Activated CD8-positive, alpha-beta memory T cell treated with anti-CD3 and anti-CD28 coated beads for 4 hours (primary cell): ENCODE measurements at places on chromosomes 16 and 17.

GRCh38 chr17:76051561-76051960 is 20.8 kb downstream of the SRP68 start:
- DNase-seq: no peak

- DNase-seq: no peak
Observed at GRCh38 chr16:1193143-1193824, 31.8 kb downstream of the TPSG1 start.

- no peak for DNase-seq
Observed at GRCh38 chr17:16886655-16887322, 85.1 kb downstream of the TNFRSF13B start.

DNA sequence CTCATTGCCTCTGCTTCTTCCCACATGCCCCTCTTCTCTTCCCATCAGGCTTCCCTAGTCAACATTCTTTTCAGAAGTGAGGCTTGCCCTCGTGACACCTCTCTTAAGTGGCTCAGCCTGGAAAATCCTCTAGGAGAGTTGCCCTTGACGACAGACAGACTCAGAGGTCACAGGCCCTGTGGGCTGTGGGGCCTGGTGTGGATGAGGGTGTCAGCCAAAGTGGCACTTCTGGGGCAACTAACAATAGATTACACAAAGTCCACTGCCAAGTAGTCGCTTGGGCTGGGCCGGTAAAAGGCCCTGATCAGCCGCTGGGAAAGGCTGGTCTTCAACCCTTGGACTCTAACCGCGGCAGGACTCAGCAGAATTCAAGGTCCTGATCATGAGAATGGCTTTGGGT is 33.7 kb upstream of the METTL16 start:
- DNase-seq: no peak

DNA sequence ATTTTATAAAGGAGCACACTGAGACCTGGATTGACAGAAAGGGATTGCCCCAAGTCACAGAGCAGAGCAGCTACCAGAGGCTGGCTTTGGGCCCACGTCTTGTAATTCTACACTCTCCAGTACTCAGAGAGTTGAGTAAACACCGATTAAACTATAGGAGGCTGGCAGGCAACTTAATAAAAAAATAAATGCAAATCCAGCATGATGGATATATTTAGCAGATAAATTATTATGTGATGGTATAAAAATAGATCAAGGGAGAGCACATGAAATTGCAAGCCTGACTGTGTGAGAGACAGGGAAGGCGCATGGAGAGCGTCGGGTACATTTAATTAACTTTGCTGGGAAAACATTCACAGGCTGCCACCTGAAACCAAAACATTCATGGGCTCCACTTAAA is 87.7 kb upstream of the CCL2 start:
- no peak for DNase-seq

GRCh38 chr17:66272811-66273585 is 29.4 kb upstream of the PRKCA start:
- no peak for DNase-seq

- DNase-seq: no peak
Observed at GRCh38 chr16:81458827-81459598, 14.4 kb downstream of the CMIP start.

DNA sequence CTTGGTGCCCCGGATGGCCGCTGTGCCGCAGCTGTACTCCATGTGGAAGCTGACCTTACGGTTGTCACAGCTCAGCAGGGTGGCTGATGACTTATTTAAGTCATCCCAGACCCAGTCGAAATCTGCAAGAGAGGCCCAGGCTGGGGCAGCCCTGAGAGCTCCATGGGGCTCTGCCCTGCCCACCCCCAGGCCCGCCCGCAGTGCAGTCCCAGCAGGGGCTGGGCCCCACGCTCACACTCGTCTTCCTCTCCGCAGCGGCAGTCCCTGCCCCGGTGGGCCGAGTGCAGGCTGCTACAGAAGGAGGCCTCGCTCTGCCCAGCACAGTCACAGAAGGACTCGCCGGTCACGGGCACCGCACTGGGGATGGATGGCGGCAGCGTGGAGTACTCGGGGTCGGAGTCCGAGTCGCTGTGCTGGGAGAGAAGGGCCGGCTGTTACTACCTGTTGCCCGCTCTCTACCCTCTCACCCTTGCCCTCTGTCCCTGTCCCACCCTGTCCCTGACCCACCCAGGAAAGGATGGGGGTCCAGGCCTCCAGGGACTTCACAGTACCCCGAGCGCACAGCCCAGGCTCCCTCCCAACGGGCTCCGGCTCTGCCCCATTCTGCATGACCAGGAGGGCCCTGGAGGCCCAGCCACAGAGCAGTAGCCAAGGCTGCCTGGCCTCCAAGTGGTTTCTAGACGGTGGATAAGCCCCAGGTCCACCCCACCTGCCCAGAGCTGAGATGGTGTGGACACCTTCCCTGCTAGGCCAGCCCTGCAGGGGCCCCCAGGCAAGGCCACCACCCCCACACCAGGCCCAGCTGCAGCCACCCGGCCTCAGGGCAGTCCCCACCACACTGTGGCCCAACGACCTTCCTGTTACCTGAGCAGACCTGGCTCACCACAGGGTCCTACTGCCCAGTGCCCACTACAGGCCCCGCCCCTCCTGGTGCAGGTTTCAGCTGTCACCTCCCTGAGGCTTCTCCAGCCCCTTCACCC is 3.9 kb downstream of the SPSB3 start:
- DNase-seq: no peak

DNA sequence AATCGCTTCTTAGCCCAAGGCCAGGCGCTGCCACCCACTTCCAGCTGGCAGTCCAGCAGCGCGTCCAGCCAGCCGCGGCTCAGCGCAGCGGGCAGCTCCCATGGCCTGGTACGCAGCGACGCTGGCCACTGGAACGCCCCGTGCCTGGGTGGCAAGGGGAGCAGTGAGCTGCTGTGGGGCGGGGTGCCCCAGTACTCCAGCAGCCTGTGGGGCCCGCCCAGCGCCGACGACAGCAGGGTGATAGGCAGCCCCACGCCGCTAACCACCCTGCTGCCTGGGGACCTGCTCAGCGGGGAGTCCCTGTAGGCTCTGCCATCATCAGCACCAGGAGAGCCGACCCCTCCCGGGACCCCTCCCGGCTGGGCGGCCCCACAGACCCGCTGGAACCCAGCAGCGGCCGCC is 24.0 kb downstream of the TMC6 start:
- no peak for DNase-seq

GRCh38 chr16:63744077-63744874 is 1377.6 kb downstream of the CDH11 start:
- DNase-seq: no peak

GRCh38 chr17:61568219-61569072 is 22.6 kb downstream of the NACA2 start:
- no peak for DNase-seq

GRCh38 chr16:14399378-14400284 is 230.4 kb downstream of the PARN start:
- no peak for DNase-seq

GRCh38 chr17:79356839-79357447 is 253.9 kb downstream of the RBFOX3 start:
- DNase-seq: no peak

- DNase-seq: no peak
Observed at GRCh38 chr17:77733576-77734296, 224.8 kb upstream of the TNRC6C start.

DNA sequence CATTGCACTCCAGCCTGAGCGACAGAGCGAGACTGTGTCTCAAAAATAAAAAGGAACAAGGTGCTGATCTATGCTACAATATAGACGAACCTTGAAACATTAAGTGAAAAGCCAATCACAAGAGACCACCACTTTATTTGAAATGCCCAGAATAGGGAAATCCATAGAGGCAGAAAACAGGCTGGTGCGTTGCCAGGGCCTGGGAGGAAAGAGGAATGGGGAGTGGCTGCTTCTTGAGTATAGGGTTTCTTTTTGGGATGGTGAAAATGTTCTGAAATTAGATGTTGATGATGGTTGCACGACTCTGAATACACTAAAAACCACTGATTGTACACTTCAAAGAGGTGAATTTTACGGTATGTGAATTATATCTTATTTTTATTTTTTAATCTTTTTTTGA is 20.3 kb upstream of the GLIS2 start:
- no peak for DNase-seq

DNA sequence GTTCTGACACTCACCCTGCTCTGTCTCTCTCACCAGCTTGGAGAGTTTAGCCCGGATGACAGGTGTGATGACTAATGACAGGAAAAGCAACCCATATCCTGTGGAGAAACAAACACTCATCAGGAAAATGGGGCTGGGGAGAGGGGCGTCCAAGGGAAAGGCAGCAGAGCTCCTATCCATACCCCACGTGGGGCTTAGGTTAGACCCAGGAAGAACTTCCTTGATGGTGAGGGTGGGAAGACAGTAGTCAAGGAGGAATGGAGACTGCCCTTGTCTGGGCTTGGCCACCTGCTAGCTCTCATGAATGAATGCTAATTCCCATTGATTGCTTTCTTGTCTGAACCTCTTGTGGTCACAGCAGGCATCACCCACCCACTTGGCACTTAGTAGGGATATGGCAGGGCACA is 3.8 kb downstream of the SLC46A1 start:
- DNase-seq: no peak

DNA sequence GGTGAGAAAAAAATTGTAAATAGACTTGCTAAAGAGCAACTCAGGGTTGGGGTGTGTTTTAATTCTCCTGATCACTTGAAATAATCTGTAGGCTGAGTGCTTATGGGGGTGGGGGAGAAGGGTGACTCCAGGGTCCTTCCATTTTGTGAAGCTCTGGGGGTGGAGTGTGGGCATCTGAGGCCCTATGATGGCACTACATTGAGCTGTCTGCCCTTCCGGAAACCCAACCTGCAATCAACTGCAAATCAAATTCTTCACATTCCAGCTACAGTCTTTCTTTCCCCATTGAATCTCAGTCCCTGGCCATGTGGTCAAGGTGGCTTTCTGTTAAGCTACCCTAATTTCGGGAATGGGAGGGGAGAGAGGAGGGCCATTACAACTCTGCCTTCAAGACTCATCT is 6.0 kb upstream of the CDC6 start:
- DNase-seq: no peak

- DNase-seq: peak; percentile 77
Observed at GRCh38 chr17:8125154-8125946, 1.4 kb upstream of the HES7 start.

DNA sequence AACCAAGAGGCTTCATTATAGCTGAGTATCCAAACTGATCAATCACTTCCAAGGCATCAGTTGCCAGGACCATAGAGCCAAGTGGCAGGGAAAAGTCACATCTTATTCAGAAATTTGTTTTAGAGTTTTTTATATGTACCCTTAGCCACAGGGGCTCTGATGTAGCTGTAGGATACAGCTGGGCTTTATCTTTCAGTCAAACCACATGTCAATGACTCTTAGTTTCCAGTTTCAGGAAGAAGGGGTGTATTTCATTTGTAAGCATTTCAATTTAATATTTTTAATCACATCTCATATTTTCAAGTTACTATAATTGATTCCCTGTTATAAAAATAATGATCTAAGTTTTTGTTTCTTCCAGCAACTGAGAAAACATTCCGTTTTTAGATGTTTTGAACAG is 2.9 kb upstream of the FLCN start:
- no peak for DNase-seq

DNA sequence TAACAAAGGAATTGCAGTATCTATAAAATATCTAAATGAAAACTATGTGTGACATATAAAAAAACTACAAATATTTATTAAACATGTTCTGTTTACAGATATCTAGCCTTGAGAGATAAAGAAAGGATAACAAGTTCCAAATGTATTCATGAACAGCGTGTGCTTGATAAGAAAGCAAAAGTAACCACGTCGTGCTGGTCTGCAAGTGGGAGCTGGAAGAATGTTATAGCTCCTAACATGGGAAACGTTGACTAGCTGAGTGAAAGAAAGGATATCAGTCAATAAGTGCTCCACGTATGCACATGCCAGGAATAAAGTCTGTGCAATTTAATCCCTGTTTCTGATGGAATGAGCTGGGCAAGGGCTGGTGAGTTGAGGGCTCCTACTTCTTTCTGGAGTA is 71.2 kb upstream of the CDYL2 start:
- no peak for DNase-seq

DNA sequence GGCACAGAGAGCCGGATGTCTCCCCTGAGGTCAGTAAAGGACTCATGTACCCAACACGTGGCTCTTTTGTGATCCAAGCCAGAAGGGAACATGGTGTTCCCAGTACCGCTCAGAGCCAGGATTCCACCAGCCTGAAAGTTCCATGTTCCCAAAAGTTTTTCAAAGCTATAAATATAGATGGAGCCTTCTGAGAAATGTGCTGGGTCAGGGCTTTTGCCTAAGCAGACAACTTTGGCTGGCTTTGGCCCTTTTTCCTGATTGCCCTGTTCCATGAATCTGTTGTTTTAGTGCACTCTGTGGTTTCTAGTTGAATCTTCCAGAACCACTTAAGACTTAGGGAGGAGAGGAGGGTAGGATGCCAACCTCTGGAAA is 128.5 kb upstream of the HS3ST2 start:
- no peak for DNase-seq

DNA sequence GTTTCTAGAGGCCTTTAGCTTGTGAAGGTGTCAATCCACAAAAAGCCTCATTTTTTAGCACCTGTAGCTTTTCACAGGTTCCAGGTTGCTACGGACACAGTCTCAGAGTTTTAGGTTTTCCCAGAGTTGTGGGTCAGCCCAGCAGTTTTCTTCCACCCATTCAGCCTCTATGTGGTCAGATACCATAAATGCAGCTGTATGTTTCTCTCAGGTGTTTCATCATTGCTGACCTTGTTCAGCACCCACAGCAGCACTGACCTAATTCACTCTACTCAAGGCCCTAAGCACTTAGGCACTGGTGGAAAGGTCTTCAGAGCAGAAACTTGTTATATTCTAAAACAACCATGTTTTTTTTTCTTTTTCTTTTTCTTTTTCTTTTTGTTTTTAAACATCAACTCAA is 15.0 kb upstream of the SPACA3 start:
- DNase-seq: no peak

DNA sequence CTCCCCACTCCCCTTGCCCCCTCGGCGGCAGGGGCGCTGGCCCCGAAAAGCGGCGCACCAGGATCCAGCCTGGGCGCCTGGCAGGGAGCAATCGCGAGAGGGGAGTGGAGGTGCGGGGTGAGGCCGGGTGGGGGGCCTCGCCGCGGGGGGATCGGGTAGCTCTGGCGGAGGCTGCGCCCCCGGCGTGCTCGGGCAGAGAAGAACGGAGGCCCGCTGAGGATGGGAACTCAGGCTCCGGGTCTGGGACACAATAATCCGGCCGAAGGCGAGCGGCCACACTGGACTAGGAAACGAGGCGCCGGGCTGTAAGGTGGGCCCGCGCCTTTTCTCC is 721 bp upstream of the PCGF2 start:
- DNase-seq: no peak

GRCh38 chr17:66790501-66791061 is 44.3 kb upstream of the CACNG5 start:
- no peak for DNase-seq

GRCh38 chr16:68310437-68310773 is 341 bp downstream of the SLC7A6OS start:
- DNase-seq: no peak

GRCh38 chr16:28964072-28964471 is 10.5 kb upstream of the SPNS1 start:
- DNase-seq: no peak

GRCh38 chr17:82104797-82105416 is 6.9 kb upstream of the FASN start:
- no peak for DNase-seq

- no peak for DNase-seq
Observed at GRCh38 chr17:2181897-2182448, 121.6 kb downstream of the SMG6 start.

GRCh38 chr17:50203604-50204345 is 2.3 kb upstream of the COL1A1 start:
- no peak for DNase-seq

GRCh38 chr17:82184761-82185160 is 27.9 kb downstream of the CCDC57 start:
- DNase-seq: no peak

- DNase-seq: no peak
Observed at GRCh38 chr17:40622509-40622928, 25.1 kb downstream of the SMARCE1 start.
